ENCODE measurements at places on chromosomes 5 and 9. TPM values are rescaled to one million over a fixed set of nuclear protein-coding genes. Genes with fewer than 3 reads are reported as not detected.

The PMPCA gene
- total RNA-seq, result 59.6 TPM

- DNase-seq, result no peak
Observed at GRCh38 chr5:140571105-140571504, 6.5 kb downstream of the SLC35A4 start.

GRCh38 chr5:43889233-43889632 lies 286.3 kb downstream of the NNT start:
- no peak for DNase-seq

GRCh38 chr5:139684350-139684880 lies 36.3 kb downstream of the CXXC5 start:
- no peak for DNase-seq
